ENCODE measurements at places on chromosomes 1 and 21.
A peak's percentile ranks its signal among the peaks of the same experiment; 100 is the strongest.

DNA sequence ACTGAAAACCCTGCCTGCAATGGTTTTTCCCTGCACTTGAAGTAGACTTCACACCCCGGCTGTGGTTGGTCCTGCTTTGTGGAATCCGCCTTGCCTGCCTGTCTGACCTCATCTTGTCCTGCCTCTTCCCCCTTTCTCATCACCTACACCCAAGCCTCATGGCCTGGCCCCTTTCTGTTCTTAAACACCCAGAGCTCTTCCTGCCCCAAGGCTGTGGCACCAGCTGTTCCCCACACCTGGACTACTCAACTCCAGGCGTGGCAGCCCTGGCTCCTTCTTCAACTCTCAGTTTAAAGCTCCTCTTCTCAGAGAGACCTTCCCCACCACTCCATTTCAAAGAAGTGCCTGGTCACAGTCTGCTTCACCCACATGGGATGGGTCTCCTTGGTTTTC, 27.0 kb downstream of the KIAA1614 start:
- H3K4me3 ChIP-seq = no peak overlapping the region
- H3K27me3 ChIP-seq = no peaks in the 10 kb centered on the region
- DNase-seq = no peak
- H3K36me3 ChIP-seq = no peaks in the 10 kb centered on the region
- no peak overlapping the region for H3K27ac ChIP-seq

GRCh38 chr1:207847116-207847515, 63.8 kb downstream of the CD34 start:
- H3K4me3 ChIP-seq = no peak overlapping the region
- no peaks in the 10 kb centered on the region for H3K27me3 ChIP-seq
- DNase-seq = no peak
- no peak overlapping the region for H3K27ac ChIP-seq
- H3K4me1 ChIP-seq = peaks cover 11% of the 10 kb centered on the region

- H3K4me1 ChIP-seq = no peaks in the 10 kb centered on the region
- H3K27ac ChIP-seq = no peak overlapping the region
- no peak overlapping the region for H3K4me3 ChIP-seq
- H3K36me3 ChIP-seq = no peaks in the 10 kb centered on the region
Measured at GRCh38 chr1:193355626-193356025, 169.2 kb upstream of the B3GALT2 start.

DNA sequence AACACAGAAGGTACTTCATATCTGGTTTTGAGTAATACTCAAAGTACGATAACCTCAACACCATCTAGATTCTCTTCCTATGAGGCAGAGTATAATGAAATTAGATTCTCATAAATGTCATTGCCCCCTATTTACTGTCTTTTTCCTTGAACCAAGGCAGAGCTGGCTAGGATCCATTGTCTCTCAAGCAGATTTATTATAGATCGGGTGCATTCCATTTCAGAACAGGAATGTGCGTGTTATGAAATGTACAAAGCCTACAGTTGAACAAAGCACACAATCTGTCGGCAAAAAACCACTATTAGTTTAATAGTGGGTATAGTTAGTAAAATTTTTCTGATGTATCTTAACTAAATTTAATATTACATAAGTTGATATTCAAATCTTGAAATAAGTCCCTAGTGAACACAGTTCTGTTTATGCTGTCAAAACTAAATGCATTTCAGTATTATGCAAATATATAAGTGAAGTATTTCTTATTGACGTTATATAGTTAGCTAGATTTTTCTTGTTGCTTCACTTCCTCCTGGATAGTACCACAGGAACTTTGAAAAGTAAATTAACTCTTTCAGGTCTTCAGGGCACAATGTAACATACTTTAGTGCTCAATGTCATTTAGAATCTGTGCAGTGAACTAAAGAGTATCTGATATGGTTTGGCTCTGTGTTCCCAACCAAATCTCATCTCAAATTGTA, 92.1 kb downstream of the DDAH1 start:
- H3K4me1 ChIP-seq = no peaks in the 10 kb centered on the region
- no peaks in the 10 kb centered on the region for H3K36me3 ChIP-seq
- no peak overlapping the region for H3K4me3 ChIP-seq
- H3K27ac ChIP-seq = no peak overlapping the region
- DNase-seq = no peak
- no peaks in the 10 kb centered on the region for H3K27me3 ChIP-seq

GRCh38 chr1:89990976-89991831, 3.7 kb upstream of the ZNF326 start:
- DNase-seq = no peak
- no peak overlapping the region for H3K27ac ChIP-seq
- no peaks in the 10 kb centered on the region for H3K36me3 ChIP-seq
- H3K4me3 ChIP-seq = no peak overlapping the region

DNA sequence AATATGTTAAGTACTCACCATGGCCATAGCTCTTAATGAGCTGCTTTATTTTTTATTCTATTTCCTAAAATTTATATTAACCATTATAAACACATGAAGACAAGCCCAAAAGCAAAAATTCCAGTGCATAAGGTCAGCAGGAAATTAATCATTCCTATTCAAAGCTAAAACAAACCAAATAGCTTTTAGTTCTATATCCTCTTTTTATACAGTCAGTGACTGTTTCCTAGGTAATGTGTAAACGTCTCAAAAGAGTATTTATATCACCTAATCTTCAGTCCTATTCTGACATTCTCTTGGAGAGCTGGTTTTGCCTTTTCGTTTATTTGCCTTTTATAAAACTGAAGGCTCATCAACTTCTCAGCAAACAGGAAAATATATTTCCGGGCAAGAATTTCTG, 4.2 kb downstream of the GOLPH3L start:
- H3K36me3 ChIP-seq = peaks cover 21% of the 10 kb centered on the region
- no peak for DNase-seq
- H3K27me3 ChIP-seq = no peaks in the 10 kb centered on the region

- no peaks in the 10 kb centered on the region for H3K27me3 ChIP-seq
- no peak for DNase-seq
- no peak overlapping the region for H3K4me3 ChIP-seq
- H3K27ac ChIP-seq = peak overlapping the region; percentile 13
Measured at GRCh38 chr1:204465546-204466415, 28.8 kb downstream of the PIK3C2B start.

GRCh38 chr1:67352211-67352610, 44.5 kb downstream of the IL12RB2 start:
- H3K27me3 ChIP-seq = no peaks in the 10 kb centered on the region
- H3K4me1 ChIP-seq = no peaks in the 10 kb centered on the region
- H3K36me3 ChIP-seq = no peaks in the 10 kb centered on the region
- no peak for DNase-seq

DNA sequence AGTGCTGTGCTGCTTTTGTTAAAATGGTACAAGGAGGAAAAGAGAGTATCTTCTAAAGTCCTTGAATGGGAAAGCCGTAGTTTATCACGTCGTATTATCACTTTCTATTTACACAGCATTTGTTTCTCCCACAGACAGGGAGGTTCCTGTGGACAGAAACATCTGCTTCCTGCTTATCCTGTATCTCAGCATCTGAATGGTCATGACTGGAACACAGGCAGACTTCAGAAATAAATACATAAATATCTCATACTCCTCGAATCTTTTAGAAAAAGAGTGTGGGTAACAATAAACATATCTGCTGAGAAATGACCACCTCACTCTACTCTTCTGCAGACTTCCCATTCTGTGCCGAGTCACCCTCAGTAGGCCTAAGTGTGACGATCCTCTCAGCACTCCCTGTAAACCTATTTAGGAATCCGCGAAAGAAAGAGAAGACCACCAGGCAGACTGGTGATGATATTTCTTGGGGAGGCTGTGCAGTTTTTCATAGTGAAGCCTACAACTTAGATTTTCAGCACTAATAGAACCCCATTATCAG, 393.5 kb downstream of the SMYD3 start:
- H3K27ac ChIP-seq = no peak overlapping the region
- H3K27me3 ChIP-seq = no peaks in the 10 kb centered on the region
- no peaks in the 10 kb centered on the region for H3K4me1 ChIP-seq
- DNase-seq = no peak
- no peaks in the 10 kb centered on the region for H3K36me3 ChIP-seq

DNA sequence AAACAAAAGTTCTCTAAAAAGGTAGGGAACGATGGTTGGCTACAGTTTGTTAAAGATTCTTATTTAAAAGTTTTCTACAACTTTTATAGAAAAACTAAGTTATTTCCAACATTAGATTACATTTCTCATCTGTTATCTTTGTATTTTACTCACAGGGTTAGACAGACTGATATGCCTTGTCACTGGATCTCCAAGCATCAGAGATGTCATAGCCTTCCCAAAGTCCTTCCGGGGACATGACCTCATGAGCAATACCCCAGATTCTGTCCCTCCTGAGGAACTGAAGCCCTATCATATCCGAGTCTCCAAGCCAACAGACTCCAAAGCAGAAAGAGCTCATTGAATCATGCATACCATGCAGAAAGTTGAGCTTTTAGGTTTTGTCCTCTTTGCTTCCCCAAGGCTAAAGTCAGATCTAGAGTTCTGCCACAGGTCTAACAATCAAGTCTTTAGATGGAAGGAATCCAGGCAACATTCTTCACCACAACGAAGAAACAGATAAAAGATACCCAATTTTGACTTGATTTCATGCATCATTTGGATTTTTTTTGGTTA, 10.3 kb downstream of the GAS5 start:
- H3K4me1 ChIP-seq = no peaks in the 10 kb centered on the region
- H3K36me3 ChIP-seq = peaks cover 4% of the 10 kb centered on the region
- no peak overlapping the region for H3K27ac ChIP-seq
- no peaks in the 10 kb centered on the region for H3K27me3 ChIP-seq
- H3K4me3 ChIP-seq = no peak overlapping the region
- DNase-seq = no peak

GRCh38 chr1:64948216-64948615, 18.1 kb downstream of the JAK1 start:
- no peak for DNase-seq
- no peaks in the 10 kb centered on the region for H3K27me3 ChIP-seq
- H3K4me3 ChIP-seq = no peak overlapping the region
- H3K27ac ChIP-seq = no peak overlapping the region
- H3K36me3 ChIP-seq = no peaks in the 10 kb centered on the region
- H3K4me1 ChIP-seq = no peaks in the 10 kb centered on the region

DNA sequence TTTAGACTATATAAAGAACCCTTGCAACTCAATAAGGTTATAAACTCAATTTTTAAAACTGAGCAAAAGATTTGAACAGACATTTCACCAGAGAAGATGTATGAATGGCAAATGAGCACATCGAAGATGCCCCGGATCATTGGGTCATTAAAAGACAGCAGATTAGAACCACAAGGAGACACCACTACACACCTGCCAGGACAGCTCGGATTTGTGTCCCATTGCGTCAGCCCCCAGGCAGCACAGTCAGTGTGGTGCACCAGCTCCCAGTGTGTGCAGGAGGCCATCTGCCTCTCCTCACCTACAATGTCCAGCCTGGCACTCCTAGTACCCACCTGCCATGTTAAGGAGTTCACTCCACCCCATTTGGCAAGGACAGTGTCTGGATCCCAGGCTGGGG, 61.1 kb upstream of the LRP8 start:
- no peak overlapping the region for H3K4me3 ChIP-seq
- DNase-seq = no peak
- H3K36me3 ChIP-seq = no peaks in the 10 kb centered on the region
- H3K27ac ChIP-seq = no peak overlapping the region

GRCh38 chr1:203268901-203269653, 36.2 kb upstream of the BTG2 start:
- H3K27ac ChIP-seq = no peak overlapping the region
- H3K27me3 ChIP-seq = no peaks in the 10 kb centered on the region
- no peak overlapping the region for H3K4me3 ChIP-seq
- H3K4me1 ChIP-seq = no peaks in the 10 kb centered on the region
- H3K36me3 ChIP-seq = no peaks in the 10 kb centered on the region

- DNase-seq = no peak
- no peaks in the 10 kb centered on the region for H3K36me3 ChIP-seq
- no peaks in the 10 kb centered on the region for H3K27me3 ChIP-seq
Measured at GRCh38 chr1:237005674-237006073, 1.4 kb upstream of the MT1HL1 start.

DNA sequence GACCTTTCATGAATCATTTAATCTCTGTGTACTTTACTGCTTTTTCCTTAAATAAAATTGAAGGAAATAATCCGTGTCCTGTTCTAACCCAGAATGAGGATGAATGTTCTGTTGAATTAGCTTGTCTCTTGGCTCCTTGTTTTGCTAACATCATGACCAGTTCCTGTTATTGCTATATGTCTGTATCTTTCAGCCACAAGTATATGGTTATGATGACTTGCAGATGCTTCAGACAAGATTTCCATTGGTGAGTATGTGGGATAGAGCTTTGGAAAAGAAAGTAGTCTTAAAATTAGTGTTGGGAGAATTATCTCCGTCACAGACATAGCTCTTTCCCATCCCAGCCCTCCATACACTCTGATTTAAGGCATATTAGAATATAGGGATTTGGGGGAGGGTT, 13.6 kb upstream of the HAX1 start:
- H3K36me3 ChIP-seq = peaks cover 67% of the 10 kb centered on the region
- H3K4me1 ChIP-seq = no peaks in the 10 kb centered on the region
- H3K27ac ChIP-seq = no peak overlapping the region
- no peaks in the 10 kb centered on the region for H3K27me3 ChIP-seq

DNA sequence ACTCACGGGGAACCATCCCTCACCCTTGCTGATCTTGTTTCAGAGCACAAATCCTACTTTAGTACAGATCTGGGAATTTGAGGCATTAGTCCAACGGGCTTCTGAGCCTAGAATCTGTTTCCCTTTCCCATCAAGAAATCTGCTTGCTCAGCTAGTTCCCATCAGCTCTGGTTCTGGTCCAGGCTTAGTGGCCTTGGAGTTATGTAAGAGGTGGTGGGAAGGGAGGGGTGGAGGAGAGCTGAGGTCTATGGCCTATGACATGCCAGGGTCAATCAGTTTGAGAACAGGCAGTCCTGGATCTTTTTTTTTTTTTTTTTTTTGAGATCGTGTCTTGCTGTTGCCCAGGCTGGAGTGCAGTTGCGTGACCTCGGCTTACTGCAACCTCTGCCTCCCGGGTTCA, 4.1 kb downstream of the GSTM1 start:
- no peak overlapping the region for H3K27ac ChIP-seq
- H3K4me3 ChIP-seq = no peak overlapping the region
- peak; percentile 46 for DNase-seq
- H3K27me3 ChIP-seq = no peaks in the 10 kb centered on the region

GRCh38 chr1:109438798-109439297, 12.6 kb upstream of the PSMA5 start:
- no peak for DNase-seq
- no peaks in the 10 kb centered on the region for H3K4me1 ChIP-seq

Measured in right lobe of liver (tissue), 6 donors.